NCI-H1092 (cell line): ENCODE measurements at places on chromosomes 4 and X.

- DNase-seq, result peak; percentile 46
These were observed 163.1 kb downstream of the SMARCA1 start for GRCh38 chrX:129360175-129360574.

DNA sequence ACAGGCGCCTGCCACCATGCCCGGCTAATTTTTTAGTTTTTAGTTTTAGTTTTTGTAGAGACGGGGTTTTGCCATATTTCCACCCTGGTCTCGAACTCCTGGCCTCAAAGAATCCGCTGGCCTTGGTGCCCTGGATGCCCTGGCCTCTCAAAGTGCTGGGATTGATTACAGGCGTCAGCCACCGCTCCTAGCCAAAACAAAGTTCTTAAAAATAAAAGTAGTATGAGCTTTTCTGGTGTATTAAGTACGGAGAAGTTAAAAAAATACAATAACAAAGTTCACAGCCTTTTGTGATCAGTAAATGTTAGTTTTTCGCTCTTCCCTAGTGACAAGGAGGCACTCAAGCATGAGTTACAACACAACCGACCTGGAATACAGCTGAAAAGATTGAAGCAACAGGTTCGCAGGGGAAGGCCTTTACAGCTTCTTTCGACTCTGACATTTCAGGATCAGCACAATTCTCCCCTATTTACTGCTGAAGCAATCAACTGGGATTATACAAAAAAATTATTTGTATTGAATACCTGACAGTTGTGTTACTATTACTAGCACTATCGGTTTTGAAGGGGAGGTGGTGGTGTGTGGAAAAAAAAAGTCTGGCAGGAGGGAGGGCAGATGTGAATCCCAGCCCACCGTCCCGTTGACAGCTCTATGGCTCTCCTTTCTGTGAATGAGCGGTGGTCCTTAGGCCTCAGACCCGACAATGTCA, 893 bp upstream of the METAP1 start:
- no peak for DNase-seq

DNA sequence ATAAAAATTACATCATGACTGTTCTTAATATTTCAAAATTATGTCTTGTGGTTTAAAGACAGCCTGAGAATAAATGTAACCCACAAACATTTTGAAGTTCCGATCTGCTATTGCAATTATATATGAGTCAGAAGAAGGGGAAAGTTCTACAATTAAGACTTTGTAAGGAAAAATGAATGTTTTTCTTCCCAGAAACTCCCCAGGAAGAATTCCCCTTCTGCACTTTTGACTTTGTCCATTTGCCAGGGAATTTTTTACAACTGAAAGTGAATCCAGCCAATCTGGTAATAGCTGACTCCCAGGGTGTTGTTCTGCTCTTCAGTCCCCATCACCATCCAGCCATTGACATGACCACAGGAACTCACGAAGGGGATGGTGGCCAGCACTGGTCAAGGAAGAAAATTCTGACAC, 61.6 kb upstream of the NOCT start:
- no peak for DNase-seq

DNA sequence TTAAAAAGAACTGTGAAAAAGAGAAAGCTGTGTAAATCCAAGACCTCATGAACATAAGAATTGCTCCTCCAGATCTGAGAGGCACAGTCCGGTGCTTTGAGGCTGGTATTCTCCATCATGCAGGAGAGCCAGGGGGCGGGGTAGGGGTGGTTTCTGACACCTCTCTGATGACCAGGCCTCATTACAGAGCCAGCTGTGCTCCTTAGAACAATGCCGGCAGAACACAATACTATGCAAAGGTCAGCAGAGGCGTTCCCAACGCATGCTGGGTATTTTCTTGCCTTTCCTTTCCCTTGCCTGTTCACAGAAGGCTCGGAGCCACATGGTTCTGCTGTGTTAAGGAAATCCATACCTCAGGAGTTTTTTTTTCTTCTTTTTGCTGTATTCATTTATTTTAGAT, 91.2 kb upstream of the SOD3 start:
- no peak for DNase-seq

- DNase-seq, result no peak
These were observed 161.5 kb downstream of the CPE start for GRCh38 chr4:165540206-165540830.

DNA sequence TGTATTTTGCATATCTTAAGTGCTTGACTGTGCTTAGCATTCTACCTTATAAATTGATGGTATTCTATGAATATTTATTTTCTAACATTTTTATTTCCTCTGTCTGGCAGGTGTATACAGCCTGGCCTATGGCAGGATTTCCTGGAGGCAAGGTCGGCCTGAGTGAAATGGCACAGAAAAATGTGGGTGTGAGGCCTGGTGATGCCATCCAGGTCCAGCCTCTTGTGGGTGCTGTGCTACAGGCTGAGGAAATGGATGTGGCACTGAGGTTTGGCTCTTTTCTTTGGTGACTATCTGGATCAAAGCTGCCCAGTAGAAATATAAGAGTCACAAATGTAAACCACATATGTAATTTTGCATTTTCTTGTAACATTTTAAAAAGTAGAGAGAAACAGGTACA, 6.5 kb upstream of the NUDT6 start:
- DNase-seq, result no peak

DNA sequence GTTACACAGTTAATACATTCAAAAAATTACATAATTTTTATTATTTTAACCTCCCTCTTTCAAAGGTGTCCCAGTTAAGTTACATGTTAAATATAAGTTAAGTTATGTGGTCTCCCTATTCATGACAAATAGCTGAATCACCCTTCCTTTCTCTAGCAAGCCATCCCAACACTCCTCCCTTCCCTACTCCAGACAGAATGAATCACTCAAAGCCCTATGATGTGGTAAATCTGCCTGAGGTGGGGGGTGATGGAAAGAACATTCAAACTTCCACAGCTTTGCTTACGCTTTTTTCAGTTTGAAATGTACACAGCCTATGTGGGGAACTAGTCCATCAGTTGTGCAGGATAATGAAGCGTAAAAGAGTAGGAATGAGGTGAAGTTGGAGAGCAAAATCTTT, 90.2 kb downstream of the CXCL13 start:
- DNase-seq, result no peak

- DNase-seq, result no peak
These were observed 23.7 kb upstream of the HNRNPD start for GRCh38 chr4:82397527-82397926.

DNA sequence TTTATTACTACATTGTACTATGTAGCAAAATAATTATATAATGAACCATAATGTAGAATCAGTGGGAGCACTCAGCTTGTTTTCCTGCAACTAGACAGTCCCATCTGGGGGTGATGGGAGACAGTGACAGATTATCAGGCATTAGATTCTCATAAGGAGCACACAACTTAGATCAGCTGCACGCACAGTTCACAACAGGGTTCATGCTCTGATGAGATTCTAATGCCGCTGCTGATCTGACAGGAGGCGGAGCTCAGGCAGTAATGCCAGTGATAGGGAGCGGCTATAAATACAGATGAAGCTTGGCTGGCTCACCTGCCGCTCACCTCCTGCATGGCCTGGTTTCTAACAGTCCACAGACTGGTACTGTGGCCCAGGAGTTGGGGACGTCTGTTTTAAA, 199.2 kb downstream of the MAB21L2 start:
- no peak for DNase-seq

DNA sequence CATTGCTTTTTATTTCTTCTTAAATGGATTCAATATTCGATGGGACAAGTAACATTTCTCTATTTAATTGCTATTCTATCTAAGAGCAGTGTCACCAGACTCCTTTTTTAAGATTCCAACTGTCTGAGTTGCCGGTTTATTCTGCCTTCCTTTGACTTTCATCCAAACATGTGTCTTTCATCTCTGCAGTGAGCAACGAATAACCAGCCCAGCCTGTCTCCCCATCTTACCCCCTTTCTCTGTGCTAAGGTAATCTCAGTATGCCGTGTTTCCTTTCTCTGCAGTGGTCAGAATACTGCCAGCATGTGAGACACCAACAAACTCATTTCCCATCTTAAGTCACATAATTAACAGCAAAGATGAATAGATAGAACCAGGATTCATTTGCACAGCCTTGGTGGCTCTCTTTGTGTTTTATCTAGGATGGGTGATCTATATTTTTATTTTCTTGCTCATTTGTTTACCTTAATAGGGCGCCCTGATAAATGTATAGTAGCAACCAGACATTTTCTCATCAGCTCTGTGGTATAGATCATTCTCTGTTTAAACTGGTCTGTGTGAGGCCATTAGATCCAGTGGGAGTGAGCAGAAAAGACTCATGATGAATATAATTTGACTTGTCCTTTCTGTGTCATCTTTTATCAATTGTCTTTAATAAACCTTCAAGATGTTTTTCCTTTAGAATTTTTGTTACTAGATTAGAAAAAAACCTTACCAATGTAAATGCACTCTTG, 394.8 kb upstream of the IGFBP7 start:
- peak; percentile 5 for DNase-seq

GRCh38 chr4:8439914-8440491, 520 bp downstream of the ACOX3 start:
- DNase-seq, result no peak

- no peak for DNase-seq
These were observed 3.8 kb downstream of the RGS12 start for GRCh38 chr4:3296651-3297050.

DNA sequence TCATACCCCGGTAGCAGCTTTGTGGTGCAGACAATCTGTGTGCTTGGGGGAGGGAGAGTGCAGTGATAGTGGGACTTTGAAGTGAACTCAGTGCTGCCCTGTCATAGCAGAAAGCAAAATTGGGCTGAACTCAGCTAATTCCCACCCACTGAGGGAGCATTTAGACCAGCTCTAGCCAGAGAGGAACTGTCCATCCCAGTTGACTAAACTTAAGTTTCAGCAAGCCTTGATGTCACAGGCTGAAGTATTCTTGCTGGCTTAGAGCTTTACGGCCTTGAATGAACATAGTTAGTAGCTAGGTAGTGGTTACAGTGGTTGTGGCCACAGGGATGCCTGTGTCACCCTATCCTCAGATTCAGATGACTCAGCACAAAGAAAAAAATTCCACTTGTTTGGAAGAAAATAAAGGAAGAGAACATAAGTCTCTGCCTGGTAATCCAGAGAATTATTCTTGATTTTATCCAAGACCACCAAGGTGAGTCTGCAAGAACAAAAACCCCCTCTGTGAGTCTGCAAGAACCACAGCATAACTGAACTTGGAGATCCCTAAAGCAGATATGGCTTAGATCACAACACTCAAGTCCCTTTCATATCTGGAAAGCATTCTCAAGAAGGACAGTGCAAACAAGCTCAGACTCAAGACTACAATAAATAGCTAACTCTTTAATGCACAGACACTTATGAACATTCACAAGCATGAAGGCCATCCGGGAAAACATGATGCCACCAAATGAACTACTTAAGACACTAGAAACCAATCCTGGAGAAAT, 39.4 kb downstream of the ADH7 start:
- no peak for DNase-seq

GRCh38 chr4:93781198-93781597, 47.4 kb upstream of the ATOH1 start:
- no peak for DNase-seq

DNA sequence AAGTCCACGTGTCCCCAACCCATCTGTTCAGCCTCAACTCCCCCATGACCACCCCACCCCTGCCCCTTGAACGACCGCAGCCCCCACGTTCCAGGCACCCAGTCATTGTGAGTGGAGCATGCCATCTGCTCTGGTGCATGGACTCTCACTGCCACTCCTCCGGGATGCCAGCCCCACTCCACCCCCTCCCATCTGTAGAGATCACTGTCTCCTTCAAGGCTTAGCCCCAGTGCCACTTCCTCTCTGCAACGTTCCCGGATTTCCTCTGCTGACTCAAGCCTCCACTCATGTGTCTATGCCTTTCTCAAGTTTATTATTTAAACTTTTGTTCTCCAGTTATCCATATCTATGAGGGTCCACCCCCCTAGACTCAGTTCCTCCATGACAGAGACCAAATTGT, 54.0 kb downstream of the MAML3 start:
- no peak for DNase-seq

DNA sequence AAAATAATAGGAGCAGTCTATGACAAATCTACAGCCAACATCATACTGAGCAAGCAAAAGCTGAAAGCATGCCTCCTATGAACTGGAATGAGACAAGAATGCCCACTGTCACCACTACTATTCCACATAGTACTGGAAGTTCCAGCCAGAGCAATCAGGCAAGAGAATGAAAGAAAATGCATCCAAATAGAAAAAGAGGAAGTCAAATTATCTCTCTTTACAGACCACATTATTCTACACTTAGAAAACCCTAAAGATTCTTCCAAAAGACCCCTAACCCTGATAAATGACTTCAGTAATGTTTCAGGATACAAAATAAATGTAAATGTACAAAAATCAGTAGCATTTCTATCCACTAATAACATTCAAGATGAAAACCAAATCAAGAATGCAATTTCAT, 249.0 kb downstream of the STK32B start:
- DNase-seq, result no peak

GRCh38 chr4:76943790-76944189, 5.8 kb upstream of the SEPTIN11 start:
- no peak for DNase-seq

DNA sequence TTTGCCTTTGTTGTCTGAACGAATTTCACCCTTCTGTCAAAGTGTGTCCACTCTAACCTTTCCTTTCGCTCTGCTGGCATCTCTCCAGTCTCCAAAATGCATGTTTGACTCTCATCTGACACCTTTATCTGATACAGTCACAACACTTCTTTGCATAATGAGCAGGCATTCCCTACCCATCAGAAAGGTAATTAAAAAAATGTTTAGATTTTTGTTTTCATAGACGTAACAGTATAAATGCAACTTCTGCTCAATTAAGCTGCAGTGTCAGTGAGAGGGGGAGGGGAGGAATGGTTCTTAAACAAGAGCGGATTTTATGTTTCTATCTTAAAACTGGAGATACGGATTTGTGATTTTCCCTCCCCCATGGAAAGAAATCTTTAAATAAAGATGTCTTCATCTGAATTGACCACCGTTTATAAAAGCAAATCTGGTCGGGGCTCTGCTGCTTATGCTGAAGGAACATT, 70.2 kb downstream of the CXXC4 start:
- DNase-seq, result no peak

GRCh38 chrX:150058728-150059127, 120.4 kb upstream of the EOLA2 start:
- DNase-seq, result no peak

- no peak for DNase-seq
These were observed 28.8 kb downstream of the ASIC5 start for GRCh38 chr4:155837203-155837796.

DNA sequence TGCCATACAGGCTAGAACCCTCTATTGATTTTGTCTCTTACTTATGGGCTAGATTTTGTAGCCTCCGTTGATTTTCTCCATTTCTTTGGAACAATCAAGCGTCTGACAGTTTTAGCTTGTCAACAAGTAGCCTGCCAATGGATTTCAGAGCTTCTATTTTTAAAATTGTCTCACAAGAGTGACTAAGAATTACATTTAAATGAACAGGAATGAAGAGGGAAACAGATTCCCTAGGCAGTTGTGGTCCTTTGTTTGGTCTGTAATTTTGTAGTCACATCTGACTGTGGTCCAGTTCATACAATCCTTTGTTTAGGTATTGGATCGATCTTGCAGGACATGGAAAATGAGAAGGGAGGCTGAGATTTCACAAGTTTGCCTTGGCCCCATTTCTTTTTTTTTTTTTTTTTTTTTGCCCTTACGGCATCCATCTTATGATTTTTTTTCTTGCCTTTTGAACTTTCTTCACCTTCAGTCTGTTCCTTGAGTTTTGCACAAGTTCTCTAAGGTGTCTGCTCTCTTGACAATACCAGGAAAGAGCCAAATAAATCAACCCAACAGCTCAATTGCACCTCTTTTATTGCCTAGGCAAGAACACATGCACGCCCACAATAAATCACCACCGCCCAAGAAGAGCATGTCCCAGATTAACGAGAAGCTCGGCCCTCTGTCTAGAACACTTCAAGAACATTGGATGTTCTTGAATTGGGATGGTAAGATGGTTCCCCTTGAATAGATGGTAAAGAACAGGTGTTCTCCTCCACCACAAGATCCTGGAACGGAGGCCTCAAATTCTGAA, 86.5 kb upstream of the EGFL6 start:
- no peak for DNase-seq
